ENCODE measurements at places on chromosomes 13 and 19. TPM values are rescaled to one million over a fixed set of nuclear protein-coding genes. Genes with fewer than 3 reads are reported as not detected.
A peak's percentile ranks its signal among the peaks of the same experiment; 100 is the strongest.

DNA sequence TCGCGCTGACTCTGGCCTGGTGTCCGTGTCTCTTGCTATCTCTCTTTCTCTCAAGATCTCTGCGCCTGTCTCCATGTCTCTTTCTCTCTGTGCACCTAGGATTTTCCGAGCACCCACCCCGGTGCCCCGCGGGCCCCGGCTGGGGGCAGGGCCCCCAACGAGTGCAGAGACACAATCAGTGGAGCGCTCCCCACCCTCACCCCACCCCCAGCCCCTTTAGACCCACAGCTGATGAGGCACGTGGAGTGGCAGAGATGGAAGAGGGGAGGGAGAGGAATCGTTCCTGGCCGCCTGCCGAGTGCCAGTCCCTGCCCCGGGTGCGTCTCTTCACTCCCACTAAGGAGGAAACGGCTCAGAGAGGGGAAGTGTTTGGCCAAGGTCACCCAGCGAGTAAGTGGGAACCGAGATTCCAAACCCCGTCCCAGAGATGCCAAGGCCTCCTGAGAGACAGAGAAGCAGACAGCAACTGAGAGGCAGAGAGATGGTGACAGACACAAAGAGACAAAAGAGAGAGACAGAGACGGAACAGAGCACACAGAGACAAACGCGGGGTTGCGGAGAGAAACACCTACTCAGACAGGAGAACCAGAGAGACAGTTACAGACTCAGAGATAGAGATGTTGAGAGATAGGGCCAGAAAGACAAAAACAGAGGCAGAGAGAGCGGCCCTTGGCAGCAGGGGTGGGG is 626 bp upstream of the BCL3 start:
- DNase-seq, result peak; percentile 69
- peaks cover 18% of the 10 kb centered on the region for H3K4me1 ChIP-seq
- H3K27ac ChIP-seq, result peak overlapping the region; percentile 96
- no peaks in the 10 kb centered on the region for H3K27me3 ChIP-seq
- no peaks in the 10 kb centered on the region for H3K36me3 ChIP-seq
- H3K4me3 ChIP-seq, result peak overlapping the region; percentile 92

DNA sequence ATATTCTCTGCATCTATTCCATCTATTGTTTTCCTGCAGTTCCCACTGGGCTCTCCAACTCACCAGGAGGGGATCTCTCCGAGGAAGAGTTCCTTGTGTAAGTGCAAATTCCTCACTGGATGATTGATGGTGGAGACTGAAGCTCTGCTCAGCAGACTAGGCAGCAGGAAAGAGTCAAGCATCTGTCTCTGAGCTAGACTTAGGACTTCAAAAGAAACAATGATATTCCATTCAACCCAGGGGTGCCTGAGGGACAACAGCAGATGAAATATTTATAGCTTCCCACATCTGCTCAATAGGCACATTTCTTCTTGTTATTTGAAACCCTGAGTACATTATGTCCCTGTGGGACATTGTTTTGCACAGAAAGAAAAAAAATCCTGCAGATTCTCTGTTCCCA is at the start of the genes OR7A5 and OR7C1:
TSS of gene OR7A5 (minus strand) at position 175 of the 400 bp plus-strand sequence. CDS start 6,944 bp downstream, outside the sequence.
TSS of gene OR7C1 (minus strand) at position 175 of the 400 bp plus-strand sequence. CDS start 35,049 bp downstream, outside the sequence.
- H3K4me3 ChIP-seq, result no peak within 1 kb of the TSS
- no peak for DNase-seq
- no peaks in the 10 kb centered on the region for H3K4me1 ChIP-seq
- H3K27me3 ChIP-seq, result peaks cover 7% of the 10 kb centered on the region
- no peak within 1 kb of the TSS for H3K27ac ChIP-seq

- H3K36me3 ChIP-seq, result no peaks in the 10 kb centered on the region
- H3K27me3 ChIP-seq, result no peaks in the 10 kb centered on the region
- no peak overlapping the region for H3K27ac ChIP-seq
- peaks cover 5% of the 10 kb centered on the region for H3K4me1 ChIP-seq
Measured at GRCh38 chr13:113905942-113906341, 42.1 kb upstream of the GAS6 start.

DNA sequence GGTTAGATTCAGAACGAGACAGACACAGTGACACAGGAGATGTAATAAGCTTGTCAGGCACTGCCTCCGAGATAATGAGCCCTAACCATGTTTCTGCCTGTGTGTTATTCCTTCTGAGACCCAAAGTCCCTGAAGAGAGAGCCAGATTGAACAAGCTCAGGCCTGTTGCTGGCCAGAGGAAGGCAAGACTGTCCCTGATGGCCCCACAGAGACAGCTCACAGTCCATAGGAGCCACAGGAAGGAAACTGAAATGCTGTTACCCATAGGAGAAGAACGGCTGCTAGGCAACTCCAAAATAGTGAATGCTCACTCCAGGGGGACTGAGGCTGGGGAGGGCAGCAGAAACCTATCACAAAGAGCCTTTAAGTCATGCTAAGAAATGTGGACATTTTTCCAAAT is 31.8 kb upstream of the RFXAP start:
- no peak overlapping the region for H3K27ac ChIP-seq
- DNase-seq, result no peak
- H3K27me3 ChIP-seq, result no peaks in the 10 kb centered on the region
- H3K4me3 ChIP-seq, result no peak overlapping the region

DNA sequence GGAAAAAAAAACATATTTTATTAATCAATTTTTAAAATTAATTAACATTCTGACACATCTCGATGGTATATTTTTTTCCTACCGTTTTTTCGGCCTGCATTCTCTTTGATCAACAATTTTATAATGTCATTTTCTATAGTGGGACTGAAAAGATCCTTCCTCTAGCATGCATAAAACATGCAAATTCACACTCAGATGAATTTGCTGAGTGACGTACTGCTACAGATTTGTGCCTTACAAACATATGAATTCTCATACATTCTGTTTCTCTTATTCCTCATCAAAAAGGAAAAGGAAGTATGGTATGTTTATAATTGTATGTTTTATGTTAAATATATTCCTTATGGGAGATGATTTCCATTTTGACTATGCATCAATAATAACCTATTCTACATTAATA is 458.2 kb downstream of the TSHZ3 start:
- DNase-seq, result no peak
- no peaks in the 10 kb centered on the region for H3K36me3 ChIP-seq
- peaks cover 9% of the 10 kb centered on the region for H3K27me3 ChIP-seq
- no peak overlapping the region for H3K4me3 ChIP-seq

- H3K27me3 ChIP-seq, result no peaks in the 10 kb centered on the region
- DNase-seq, result no peak
- H3K36me3 ChIP-seq, result no peaks in the 10 kb centered on the region
- no peak overlapping the region for H3K27ac ChIP-seq
Measured at GRCh38 chr13:96968027-96968426, 26.2 kb downstream of the OXGR1 start.

DNA sequence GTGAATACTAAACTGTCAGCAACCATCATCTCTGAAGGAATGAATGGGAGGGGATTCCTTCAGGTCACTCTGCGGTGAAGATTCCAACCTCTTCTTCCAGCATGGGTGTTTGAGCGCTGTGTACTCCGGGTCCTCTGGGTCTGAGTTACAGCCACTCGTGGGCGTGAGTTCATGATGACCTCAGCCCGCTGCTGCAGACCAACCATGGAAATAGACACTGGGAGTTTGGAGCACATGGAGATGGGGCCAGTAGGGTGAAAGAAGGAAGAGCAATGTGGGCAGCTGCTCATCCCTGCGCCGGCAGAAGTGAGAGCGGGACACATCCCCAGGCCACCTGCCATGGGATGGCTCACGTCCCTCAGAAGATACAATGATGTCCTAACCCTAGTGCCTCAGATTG is 16.8 kb upstream of the RAB20 start:
- H3K27me3 ChIP-seq, result peaks cover 2% of the 10 kb centered on the region
- H3K27ac ChIP-seq, result no peak overlapping the region
- DNase-seq, result no peak

- peaks cover 77% of the 10 kb centered on the region for H3K27me3 ChIP-seq
- no peak for DNase-seq
- no peaks in the 10 kb centered on the region for H3K36me3 ChIP-seq
- H3K4me3 ChIP-seq, result no peak overlapping the region
- no peak overlapping the region for H3K27ac ChIP-seq
Measured at GRCh38 chr13:112064222-112064621, 2.7 kb upstream of the SOX1 start.

DNA sequence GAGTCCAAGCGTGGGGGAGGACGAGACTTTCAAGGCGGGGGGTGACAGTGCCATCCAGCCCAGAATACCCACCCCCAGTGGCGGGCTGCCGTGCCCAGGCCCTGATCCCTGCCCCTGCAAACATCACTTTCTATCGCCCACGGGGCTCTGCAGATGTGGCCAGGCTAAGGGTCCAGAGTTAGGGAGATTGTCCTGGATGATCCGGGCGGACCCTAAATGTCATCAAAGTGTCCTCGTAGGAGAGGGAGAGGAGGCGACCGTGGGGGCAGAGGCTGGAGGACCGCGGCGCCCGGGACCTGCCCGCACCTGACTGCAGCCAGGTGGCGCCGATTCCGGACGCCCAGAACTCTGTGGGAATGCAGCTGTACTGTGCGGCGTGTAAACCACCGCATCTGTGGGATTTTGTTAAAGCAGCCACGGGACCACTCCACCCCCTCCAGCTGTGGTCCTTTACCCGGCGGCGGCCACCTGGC is 32.4 kb downstream of the GJA3 start:
- H3K27me3 ChIP-seq, result peaks cover 42% of the 10 kb centered on the region
- H3K4me3 ChIP-seq, result peak overlapping the region; percentile 72
- peak overlapping the region; percentile 92 for H3K27ac ChIP-seq
- H3K4me1 ChIP-seq, result peaks cover 28% of the 10 kb centered on the region

- H3K4me3 ChIP-seq, result no peak overlapping the region
- no peak for DNase-seq
- no peak overlapping the region for H3K27ac ChIP-seq
- H3K4me1 ChIP-seq, result no peaks in the 10 kb centered on the region
- no peaks in the 10 kb centered on the region for H3K27me3 ChIP-seq
Measured at GRCh38 chr13:43227721-43228120, 204.3 kb downstream of the DNAJC15 start.

DNA sequence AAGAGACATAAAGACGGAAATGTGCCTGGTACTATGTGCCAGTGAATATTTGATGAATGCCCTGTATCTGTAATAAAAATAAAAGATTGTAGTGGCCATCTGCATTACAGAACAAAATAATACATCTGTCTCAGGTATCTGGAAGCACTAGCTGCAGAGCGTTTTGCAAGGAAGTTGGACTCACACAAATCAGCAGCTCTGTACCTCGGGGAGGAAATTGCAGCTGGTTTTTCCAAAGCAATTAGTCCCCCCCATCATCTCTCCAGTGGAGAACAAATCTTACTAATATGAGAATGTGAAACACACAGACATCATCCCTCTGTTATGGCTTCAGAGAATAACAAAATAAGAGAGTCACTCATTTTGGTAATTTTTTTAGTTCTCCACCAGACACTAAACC is 245.3 kb downstream of the ITGBL1 start:
- no peak overlapping the region for H3K27ac ChIP-seq
- no peak for DNase-seq
- no peaks in the 10 kb centered on the region for H3K36me3 ChIP-seq

DNA sequence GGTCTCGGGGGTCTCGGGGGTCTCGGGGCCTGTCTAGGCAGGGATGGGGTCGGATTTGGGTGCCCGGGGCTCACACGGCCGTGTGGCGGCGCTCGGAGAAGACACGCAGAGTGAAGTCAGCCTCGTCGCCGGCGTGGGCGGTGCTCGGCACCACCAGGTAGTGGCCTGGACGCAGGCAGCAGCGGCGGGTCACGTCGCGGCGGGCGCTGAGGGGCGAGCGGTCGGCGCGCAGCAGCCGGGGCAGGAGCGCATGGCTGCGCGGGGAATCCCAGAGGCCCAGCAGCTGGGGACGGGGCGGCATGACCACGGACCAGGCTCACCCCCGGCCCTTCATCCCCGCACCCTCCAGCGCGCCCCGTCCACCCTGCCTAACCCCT is 8.2 kb downstream of the CAPN12 start:
- no peak overlapping the region for H3K27ac ChIP-seq
- peak overlapping the region; percentile 45 for H3K4me3 ChIP-seq
- DNase-seq, result peak; percentile 51
- H3K4me1 ChIP-seq, result peaks cover 46% of the 10 kb centered on the region

DNA sequence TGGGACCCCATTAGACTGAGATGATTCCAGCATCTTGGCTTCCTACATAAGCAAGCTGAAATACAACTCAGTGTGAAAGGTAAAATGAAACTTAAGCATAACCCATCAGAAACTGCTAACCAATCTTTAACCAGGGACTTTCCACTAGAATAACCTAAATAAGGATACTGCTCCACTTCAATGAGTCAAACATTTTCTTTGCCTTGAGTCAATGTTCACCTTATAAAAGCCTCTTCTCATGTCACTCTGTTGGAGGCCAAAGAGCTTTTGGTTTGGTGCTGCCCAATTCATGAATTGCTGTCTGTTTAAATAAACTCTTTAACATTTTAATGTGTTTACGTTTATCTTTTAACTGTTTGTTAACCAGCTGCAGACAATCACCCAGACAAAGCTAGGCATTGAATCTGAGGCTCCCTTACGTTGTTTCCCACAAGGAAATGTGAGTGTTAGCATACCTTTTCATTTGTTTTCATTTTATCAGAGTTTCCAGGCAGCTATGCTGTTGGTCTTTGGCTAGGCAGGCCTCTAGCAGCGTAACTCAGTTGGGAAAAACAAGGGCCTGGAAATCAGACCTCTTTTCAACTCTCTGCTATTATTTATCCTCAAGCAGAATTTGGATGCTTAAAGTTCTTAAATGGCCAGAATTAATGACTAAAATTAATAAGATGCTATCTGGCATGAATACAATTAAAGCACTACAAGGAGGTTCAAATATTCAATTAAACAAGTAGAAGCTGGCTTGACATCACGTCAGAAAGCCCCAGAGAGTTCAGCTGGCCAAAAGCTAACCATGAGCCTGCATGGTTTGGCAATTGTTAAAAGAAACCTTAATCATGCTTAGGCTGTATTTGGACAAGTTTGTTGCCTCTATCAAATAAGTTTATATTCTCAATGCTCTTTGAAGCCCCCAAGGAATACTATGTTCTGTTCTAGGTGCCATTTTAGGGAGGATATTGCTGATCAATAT is 200.2 kb downstream of the DCLK1 start:
- no peak for DNase-seq
- H3K27me3 ChIP-seq, result no peaks in the 10 kb centered on the region
- H3K27ac ChIP-seq, result no peak overlapping the region
- no peak overlapping the region for H3K4me3 ChIP-seq
- H3K4me1 ChIP-seq, result no peaks in the 10 kb centered on the region

FUT1 gene
- 1.8 TPM for total RNA-seq

NPHS1 gene
- not detected for total RNA-seq

FFAR2 gene
- total RNA-seq, result 0.37 TPM

PIH1D1 gene
- 35.0 TPM for total RNA-seq

C5AR2 gene
- total RNA-seq, result 0.57 TPM

CEACAM6 gene
- total RNA-seq, result not detected

All from heart right ventricle (tissue), 16 donors.